ENCODE measurements at places on chromosomes 16 and 17.

DNA sequence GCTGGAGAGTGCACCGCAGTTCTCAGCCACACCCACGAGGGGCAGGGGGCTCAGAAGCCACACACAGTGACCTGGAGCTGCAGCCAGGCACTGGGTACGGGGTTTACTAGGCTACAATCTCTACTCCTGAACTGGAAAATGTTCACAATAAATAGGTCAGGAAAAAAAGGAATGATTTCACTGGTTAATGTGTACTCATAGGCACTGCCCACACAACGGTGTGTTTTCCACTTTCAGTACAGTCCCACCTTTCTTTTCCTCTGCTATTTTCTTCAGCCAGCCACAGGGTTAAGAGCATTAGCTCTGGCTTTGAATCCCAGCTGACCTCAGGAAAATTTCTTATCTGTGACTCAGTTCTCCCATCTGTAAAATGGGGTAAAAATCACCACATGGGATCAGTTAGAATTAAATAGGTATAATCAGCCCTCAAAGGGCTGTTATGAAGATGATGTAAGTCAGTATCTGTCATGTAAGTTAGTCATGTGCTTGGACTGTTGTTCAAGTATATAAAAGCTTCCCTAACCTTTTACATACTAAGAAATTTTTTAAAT is 35.7 kb downstream of the ZCCHC14 start:
- no peak for DNase-seq

- DNase-seq, result peak; percentile 26
These were observed 18.0 kb upstream of the ASGR2 start for GRCh38 chr17:7132511-7133094.

- no peak for DNase-seq
These were observed 7.2 kb upstream of the KIFC3 start for GRCh38 chr16:57809276-57810196.

GRCh38 chr17:56313201-56313600 is 159.9 kb downstream of the ANKFN1 start:
- DNase-seq, result no peak

DNA sequence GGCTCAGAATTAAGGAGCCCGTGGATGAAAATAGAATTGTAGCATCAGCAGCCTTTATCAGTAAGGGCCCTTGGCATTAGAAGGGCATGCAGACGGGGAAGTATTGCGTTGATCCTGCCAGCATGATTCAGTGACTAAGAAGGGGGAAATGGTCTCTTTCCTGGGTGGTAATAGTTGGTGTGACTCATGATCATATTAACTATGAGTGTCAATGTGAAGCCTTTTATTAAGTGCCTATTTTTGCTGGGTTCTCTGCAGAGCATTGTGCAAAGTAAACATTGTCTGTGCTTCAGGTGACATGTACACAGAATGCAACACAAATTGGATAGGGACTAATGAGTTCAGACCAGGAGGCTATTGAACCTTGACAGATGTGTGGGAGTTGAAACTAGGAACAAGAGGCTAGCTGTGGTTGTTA is 24.5 kb downstream of the RCVRN start:
- no peak for DNase-seq
